ENCODE measurements at places on chromosomes 5 and 9.

GRCh38 chr9:116062206-116062550, 91.4 kb upstream of the PAPPA start:
- no peak for DNase-seq

GRCh38 chr9:133130685-133131244, 9.7 kb upstream of the RALGDS start:
- no peak for DNase-seq

DNA sequence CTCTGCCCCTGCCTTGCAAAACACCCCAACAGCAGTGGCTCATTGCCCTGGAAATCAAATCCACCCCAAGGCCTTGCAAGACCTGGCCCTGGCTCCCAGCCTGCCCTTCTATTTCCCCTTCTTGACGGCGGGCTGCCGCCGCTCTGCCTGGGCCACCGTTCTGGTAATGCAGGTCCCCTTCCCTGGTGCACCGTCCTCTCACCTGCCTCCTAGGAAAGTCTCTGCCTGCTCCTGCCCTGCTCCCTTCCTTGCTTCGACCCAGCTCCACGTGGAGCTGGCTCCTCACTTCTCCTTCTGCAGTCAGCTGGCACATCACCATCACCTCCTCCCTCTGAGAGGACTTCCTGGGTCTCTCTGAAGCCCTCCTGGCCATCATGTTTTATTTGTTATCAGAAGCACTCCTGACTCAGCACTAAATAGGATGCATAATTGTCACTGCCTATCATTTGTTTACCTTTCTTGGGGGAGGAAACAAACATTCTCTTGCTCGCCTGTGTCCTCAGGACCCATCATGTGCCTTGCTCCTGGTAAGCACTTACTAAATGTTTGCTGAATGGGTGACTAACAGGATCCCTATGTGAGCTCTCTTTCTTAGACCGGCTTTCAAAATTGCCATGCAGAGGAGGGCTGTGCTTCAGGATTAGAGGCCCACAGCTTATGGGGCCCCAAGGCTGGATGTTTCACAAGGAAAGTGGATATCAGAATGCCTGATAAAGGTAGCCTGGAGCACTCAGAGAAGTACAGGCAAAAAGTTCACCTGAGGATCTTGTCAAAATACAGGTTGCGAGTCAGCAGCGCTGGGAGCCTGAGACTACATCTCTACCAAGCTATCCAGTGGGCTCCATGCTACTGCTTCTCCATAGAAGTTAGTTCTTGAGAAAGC, 19.6 kb upstream of the C5orf47 start:
- no peak for DNase-seq

- DNase-seq, result no peak
Observed at GRCh38 chr9:130711469-130711868, 17.9 kb downstream of the EXOSC2 start.

DNA sequence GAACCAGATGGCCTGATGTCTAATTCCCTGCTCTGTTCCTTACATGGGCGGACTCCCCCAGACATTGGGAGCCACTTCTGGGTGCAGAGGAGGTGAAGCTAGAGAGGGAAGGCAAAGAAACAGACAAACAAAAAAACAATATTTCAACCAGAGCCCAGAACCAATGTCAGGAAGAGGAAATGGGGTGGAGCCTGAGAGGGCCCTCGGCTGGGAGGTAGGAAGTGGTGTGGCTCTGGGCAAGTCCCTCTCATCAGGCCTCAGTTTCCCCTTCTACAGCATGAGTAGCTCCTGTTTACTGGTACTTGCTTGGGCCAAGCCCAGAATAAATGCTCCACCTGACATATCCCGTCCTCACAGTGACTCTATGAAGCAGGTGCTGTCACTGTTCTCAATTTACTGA, 11.1 kb downstream of the SH2D3C start:
- DNase-seq, result no peak

Data from left ventricle myocardium superior (tissue), 1 donor.